ENCODE measurements at places on chromosomes 6 and 20.

- DNase-seq, result no peak
Measured at GRCh38 chr6:38713812-38714211, 1.3 kb upstream of the DNAH8 start.

DNA sequence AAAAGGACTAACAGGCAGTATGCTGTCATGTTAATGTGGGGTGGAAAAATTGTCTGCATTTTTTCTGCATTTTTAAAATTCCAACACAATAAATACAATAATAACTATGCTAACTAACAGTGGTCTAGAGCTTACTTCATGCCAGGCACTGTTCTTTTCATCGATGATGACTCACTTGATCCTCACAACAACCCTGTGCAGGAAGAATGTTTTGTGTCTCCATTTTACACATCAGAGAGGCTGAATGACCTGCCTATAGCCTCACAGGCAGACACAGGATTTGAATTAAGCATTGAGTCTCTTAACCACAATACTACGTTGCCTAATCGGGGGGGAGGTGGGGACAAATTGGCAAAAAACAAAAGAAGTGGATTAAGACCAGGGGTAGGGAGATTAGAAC is 26.9 kb upstream of the FANCE start:
- no peak for DNase-seq

GRCh38 chr6:156808287-156808686 is 31.1 kb downstream of the ARID1B start:
- no peak for DNase-seq

DNA sequence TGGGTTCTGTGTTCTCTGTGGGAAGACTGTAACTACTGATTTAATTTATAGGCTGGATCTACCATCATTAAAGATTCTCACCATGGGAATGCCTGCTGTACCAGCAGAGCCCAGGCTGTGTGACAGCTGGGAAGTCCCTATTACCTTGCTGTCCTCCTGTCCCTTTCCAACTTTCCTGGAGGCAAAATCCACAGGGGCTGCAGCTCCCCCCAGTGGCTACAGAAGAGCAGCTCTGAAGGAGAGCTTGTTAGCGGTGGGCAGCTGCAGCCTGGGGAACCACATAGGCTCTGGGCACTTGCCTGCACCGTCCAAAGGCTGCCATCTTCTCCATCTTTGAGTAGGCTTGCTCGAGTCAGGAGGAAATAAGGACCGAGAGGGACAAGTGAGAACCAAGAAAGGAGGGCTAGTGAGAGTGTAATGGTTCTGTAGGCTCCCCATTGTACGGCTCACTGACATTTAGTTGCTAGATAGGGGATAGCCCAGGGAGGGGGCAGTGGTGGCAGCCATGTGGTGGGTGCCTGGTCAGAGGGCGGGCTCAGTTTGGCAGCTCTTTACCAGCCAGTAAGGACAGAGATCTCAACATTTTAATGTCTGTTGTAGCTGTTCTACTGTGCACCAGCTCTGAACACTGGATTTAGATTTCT is 155.1 kb upstream of the MLIP start:
- peak; percentile 84 for DNase-seq

DNA sequence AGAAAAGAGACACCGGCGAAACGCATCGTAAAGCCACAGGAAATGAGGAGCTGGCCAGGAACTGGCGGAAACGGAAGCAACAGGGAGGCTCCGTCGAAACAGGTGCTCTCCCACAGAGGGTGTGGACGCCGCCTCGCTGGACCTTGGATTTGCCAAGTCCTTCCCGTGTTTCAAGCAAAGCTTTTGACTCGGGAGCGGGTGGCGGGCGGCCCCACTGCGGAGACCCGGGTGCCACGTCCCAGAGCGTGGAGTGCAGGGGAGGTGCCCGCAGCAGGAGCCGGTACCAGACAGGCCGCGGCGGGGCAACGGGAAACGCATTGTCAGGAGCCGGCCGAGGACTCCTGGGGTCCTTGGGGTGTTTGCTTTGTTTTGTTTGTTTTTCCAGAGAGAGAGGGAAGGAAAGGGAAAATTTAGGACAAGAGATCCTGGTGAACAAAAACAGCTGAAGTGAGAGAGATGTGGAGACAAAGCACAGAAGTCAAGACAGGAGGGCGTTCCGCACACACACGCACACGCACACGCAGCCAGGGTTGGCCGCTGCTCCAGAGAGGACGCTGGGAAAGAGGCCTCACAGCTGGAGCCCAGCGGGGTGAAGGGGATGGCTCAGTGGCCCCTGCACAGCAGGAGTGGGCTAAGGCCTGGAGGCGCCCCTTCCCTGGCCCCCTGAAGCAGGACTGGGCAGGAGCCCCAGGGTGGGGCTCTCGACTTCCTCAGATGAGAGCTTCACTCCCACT is 50.9 kb upstream of the CHRNA4 start:
- no peak for DNase-seq
